Left renal cortex interstitium (tissue), 4 donors: ENCODE measurements at places on chromosomes 3 and 15.

GRCh38 chr3:159584421-159584820 lies 404.2 kb upstream of the IL12A start:
- no peak for DNase-seq

DNA sequence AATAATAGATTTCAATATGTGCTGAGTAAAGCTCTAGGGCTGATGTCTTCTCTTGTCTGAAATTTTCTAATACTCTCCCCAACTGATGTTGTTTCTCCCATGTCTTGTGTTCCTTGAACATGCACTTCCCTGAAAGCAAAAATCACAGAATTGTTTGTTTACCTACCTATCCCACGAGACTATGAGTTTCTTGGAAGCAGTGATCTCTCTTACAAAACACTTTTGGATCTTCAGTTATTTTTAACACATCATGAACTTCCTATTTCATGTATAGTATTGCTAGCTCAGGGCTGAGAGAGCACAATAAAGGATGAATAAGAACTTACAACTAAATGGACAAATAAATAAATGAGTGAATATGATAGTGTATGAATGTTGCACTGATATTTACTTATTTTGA lies 365.0 kb downstream of the ROBO2 start:
- no peak for DNase-seq

- DNase-seq, result no peak
Observed at GRCh38 chr15:67090297-67091070, 25.1 kb downstream of the SMAD3 start.

- DNase-seq, result no peak
Observed at GRCh38 chr3:196775938-196776337, 36.3 kb downstream of the PAK2 start.

DNA sequence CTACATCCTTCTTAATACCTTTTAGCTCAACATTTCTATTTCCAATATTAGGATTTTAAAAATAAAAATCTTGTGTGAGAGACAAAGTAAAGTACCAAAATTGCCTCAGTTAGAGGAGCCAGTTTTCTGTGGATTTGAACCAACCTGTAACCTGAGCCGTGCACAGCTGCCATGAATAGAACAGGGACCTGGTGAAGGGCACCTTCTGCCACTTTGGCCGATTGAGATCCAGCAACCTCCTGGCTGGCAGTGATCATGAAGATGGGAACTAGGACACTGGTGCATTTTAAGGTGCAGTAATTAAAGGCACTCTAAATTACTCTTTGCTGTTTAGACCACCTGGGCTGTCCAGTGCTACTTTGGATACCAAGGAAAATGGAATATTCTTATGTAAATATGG lies 34.3 kb upstream of the TRAK1 start:
- DNase-seq, result no peak

GRCh38 chr15:92605225-92605944 lies 50.2 kb downstream of the FAM174B start:
- no peak for DNase-seq

DNA sequence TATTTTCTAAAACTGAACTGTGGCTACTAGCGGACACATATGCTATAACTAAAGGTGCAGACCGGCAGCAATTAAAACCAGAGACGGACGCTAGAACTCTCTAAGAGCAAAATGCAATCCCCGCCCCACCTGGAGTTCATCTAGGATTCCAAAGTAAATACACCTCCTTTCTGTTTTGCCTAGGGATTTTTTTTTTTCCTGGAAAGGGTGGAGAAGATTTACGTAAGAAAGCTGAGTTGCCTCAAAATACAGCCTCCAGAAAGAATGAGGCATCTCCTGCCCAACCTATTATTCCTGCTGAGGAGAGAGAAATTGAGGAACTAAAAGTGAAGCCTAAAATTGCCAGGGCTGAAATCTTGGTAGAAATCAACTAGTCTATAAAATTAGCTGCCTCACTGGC lies 150.2 kb downstream of the TP63 start:
- DNase-seq, result no peak

DNA sequence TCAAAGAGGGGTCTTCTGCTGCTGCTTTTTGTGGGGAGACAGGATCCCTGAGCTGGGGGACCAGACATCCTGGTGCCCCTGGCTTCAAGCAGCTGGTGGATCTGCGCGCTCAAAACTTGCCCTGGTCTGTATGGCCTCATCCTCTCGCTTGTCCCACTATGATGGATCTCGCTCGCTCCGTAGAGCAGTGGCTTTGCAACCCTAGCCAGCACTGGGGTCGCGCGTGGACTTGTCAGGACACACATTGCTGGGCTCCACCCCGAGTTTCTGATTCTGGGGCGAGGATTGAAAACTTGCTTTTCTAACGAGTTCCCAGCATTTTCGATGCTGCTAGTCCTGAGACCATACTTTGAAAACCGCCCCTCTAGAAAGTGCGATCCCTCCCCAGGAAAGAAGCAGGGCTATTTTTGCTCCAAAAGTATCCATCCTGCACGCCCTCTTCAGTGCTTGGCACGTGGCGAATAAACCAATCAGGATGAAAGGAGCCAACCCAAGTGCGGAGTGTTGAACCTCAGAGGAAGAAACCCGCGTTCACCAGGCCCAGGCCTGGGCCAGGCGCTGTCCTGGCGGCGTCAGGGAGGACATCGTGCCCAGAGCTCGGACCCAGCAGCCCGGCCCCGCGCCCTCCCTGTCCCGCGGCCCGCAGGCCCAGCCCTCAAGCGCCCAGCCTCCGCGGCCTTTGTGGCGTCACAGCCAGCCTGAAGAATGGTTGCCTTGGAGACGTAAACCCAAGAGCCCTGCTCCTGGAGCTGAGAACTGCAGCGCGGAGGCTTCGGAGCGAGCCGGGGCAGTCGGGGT lies at the start of gene CFAP100:
CFAP100 (plus strand) TSS at position 731 of the 798 bp plus-strand sequence. CDS start 1,092 bp downstream, outside the sequence.
- peak; percentile 39 for DNase-seq

DNA sequence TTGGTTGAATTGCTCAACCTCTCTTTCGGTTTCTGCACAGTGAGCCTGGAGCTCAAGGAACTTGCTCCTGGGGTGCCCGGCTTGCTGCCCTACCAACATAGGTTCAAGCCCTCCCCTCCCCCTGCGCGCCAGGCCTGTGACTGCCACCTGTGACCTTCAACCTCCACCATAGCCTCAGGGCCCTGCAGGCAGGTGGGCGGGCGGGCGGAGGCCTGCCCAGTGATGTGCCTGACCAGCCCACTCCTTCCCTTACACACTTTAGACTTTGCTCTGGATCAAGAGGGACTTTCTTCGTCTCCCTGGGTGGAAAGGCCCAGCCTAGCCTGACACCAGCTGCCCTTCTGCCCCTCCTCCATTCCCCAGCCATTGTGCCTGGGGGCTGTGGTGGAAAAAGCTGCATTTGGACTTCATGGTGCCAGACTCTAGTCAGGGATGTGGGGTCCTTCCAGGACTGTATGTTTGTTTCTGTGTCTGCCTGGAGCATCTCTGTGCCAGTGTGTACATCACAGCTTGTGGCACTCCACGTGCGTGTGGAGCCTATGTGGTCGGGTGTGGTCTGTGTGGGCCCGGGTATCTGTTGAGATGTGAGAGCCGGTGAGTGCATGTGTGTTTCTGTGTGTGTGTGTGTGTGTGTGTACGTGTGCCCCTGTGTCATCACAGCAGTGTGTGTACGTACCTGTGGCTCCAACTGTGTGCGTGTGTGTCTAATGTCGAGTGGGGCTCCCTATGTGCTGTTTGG lies 9.5 kb downstream of the PRKCD start:
- no peak for DNase-seq

GRCh38 chr3:184773283-184774186 lies 38.4 kb upstream of the VPS8 start:
- DNase-seq, result no peak

DNA sequence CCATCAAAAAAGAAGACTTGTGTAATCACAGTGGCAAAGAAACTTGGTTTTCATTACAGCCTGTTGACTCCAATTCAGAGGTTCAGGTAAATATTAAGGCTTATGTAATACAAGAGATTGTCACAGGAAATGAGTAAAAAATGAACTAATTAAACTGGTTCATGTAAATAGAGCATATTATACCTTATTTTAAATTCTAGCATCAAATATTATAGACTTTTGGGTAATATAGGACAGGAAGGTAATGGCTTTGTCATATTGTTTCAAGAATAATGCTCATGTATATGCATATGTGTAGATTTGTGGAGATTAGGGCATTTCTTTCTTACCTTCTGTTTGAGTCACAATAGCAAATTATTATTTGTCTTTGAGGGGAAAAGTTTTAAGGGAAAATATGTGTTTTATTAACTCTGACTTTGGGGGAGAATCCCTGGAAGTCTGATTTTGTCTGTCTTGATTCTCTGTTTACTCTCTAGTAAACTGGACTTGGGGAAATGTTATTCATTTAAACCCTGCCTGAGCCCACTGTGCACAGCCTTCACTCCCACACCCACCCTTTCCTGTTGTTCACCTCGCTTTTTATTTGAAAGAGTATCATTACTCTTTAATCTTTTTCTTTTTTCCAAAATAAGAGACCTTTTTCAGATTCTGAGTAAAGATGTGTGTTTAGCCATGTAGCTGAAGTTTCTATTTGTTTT lies 43.0 kb downstream of the RASA2 start:
- DNase-seq, result no peak

DNA sequence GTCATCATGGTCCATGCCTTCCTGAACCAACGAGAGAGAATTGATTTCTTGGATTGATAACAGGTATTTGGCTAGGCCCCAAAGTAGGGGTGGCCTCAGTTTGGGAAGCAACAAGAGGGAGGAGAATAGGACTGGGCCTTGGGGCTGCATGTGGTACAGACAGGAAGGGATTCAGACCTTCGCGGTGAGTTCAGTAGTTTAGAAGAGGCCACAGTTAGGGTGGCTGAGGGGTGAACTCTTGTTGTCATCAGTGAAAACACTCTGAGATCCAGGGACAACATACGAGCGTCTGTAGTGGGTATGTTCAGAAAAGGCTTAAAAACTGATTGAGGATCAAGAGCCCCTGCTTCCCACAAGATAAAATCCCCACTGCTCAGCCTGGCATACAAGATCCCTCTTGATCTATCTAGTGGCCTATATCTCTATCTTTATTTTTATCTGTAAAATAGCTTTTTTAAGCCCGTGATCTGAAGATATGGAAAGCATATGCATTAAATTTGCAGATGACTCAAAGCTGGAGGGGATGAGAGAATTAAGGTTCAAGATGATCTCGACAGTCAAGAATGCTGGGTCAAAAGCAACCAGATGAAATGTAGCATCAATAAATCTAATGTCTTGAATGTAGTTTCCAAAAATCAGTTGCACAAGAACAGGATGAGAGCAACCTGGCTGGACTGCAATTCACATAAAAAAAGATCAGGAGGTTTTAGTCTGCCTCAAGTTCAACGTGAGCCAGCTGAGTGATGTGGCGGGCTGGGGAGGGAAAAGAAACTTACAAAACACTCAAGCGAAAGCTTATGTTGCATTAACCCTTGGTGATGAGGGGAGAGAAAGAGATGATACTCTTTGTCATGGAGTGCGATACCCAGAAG lies 221.1 kb upstream of the TLE3 start:
- peak; percentile 29 for DNase-seq

- no peak for DNase-seq
Observed at GRCh38 chr3:138025553-138025952, 15.6 kb downstream of the CLDN18 start.

DNA sequence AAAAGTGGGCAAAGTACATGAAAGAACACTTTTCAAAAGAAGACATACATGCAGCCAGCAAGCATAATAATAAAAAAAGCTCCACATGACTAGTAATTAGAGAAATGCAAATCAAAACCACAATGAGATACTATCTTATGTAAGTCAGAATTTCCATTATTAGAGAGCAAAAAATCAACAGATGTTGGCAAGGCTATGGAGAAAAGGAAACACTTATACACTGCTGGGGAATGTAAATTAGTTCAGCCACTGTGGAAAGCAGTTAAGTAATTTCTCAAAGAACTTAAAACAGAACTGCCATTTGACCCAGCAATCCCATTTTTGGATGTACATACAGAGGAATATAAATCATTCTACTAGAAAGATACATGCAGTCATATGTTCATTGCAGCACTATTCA lies 360.7 kb downstream of the NSUN3 start:
- DNase-seq, result no peak

DNA sequence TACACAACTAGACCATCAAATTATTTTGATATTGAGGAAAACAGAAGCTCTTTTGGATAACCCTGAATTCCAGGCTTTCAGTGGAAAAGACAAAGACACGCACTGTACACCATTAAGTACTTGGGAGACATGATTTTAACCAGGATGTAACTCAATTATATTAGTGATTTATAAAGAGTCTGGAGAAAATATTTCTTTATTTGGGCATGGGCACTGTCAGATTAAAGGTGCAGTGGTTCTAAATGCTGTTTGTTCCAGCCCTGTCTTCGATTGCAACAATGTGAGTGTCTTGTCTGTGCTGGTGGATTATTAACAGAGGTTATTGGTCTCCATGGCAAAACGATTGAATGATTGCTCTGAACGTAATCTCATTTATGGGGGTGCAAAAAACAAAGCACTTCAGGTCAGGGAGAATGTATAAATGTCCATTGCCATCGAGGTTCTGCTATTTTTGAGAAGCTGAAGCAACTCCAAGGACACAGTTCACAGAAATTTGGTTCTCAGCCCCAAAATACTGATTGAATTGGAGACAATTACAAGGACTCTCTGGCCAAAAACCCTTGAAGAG lies at the start of gene TM4SF4:
TM4SF4 (plus strand) TSS at position 448 of the 568 bp plus-strand sequence. CDS start 181 bp downstream, outside the sequence.
- DNase-seq, result no peak

DNA sequence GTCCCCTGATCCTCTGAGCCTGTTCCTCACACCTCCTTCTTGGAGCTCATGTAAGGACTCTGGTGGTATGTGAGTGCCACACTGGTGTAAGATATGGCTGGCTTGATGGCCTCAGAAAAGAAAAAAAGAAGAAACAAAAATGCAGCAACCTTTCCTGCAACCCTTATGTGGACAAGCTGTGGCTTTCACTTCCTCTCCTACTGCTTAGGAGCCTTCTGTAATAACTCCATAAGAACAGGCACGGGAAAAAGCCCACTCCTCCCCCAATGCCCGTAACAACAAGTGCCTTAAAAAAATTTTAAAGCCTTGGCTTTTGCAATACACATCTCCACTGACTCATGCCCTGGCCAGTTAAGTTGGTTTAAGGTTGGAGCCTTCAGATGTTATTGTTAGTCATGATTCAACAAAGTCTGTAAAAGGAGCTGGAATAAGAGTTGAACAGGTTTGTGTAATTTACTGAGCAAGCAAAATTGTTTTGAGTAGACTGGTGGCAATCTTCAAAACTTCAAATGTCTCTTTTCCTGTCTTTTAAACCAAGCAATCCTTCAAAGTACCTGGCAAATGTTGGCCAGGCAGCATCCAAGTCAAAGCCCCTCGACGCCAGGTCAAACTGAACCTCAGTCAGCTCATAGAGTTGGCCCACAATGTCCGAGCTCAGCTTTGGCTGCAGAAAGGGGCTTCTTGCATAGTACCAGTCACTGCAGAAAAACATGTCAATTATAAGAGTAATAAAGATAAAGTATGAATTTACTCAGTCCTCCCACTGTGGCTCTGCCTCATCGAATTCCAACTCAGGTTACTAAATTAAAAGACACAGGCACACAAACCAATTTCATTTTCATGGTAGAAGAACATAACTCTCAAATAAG lies 22.9 kb downstream of the FYCO1 start:
- no peak for DNase-seq
